ENCODE measurements at places on chromosomes 2 and 18. TPM values are rescaled to one million over a fixed set of nuclear protein-coding genes. Genes with fewer than 3 reads are reported as not detected.

CHRNG gene
- not detected for total RNA-seq

ZEB2 gene
- 50.9 TPM for total RNA-seq

NYAP2 gene
- not detected for total RNA-seq

EHBP1 gene
- 55.0 TPM for total RNA-seq

POMC gene
- total RNA-seq: not detected

ITGB6 gene
- under 0.01 TPM for total RNA-seq

HOXD12 gene
- total RNA-seq: not detected

DTNA gene
- 9.5 TPM for total RNA-seq

MC4R gene
- total RNA-seq: 0.28 TPM

ZSWIM2 gene
- total RNA-seq: not detected

AOX1 gene
- total RNA-seq: 57.2 TPM

REG1B gene
- not detected for total RNA-seq

All from IMR-90 (cell line).